CD4-positive, alpha-beta T cell treated with Interleukin-12 subunit alpha and Interleukin-12 subunit beta, for 1 hour (primary cell): ENCODE measurements at places on chromosomes 6 and 20.
A peak's percentile ranks its signal among the peaks of the same experiment; 100 is the strongest.

DNA sequence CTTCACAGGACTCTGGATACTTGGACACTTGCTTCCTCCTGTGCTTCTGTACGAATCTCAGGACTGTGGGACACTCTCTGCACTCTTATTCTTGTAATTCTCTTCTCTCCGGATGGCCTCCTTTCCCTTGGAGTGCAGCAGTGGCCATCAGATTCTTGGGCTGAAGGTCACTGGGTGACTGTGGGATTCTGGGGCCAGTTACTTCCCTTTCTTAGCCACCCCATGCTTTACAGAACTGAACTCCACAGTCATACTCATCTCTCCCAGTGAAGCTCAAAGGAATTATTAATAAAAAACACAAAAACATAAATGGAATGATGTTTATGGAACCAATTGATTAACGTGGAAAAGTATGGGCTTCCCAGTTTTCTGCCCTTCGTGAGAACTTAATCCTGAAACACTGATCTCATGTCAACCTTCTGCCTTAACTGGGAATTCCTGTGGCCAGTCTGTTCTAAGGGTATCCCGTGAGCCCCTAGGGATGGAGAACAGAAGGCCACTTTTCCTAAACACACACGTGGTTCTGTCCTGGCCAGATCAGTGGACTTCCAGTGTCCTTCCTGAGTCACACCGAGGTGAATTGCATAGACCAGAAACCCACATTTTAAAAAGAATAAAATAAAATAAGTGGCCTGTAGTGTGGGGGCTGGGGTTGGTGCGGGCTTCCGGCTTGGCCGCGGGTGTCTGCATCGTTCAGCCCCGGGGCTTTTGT, 23.6 kb upstream of the HLA-E start:
- no peak for DNase-seq

DNA sequence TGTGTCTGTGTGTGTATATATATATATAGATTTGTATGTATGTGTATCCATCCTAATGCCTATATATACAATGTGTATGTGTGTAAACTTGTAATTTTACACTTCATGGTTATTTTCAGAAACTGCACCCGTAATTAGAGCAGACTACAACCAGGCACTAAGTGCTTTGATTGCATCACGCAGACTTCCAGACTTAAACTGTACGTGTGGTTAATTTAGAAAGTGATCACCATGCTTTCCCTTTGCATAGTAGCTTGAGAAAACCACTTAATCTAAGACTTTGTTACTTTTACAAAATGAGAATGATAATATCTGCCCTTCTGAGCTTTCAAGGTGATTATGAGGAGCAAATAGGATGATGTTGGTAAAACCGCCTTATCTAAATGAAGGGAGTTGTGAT, 50.1 kb upstream of the E2F3 start:
- no peak for DNase-seq

DNA sequence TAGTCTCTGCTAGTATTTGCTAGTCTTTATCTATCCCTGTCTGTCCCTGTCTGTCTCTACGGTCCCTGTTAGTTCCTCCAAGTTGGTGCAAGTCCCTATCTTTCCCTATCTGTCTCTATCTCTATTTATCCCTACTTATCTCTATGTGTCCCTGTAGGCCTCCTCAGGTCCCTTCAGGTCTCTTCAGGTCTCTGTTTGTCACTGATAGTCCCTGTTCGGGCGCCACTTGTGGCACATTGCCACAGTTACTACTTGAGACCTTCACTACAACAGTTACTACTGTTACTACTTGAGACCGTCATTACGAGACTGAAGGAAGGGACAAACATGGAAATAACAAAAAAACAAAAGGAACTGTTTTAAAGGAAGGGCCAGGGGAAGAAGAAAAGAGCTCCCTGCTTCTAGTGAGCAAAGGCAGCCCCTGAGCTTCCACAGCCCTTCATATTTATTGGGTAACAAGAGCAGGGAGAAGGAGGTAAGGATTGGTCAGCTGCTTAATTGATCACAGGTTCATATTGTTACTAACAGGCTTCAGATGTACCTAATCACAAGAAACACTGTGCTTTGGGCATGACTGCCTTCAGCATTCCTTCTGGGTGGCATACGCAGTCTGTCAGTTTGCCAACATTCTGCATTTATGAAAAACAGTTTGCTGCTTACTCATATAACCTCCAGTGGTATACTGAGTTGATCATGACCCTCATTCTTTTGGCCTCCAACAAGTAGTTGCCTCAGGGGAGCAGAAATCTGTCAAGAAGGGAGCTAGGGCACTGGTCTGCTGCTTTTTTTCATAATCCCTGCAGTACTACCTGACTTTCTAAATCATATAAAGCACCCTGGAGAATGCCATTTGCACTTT, 8.4 kb downstream of the EPB41L2 start:
- DNase-seq = no peak

GRCh38 chr6:72418495-72418894, 203.4 kb upstream of the KCNQ5 start:
- DNase-seq = no peak

GRCh38 chr6:33956206-33956605, 152.4 kb upstream of the MLN start:
- DNase-seq = no peak

- DNase-seq = no peak
Observed at GRCh38 chr6:128504003-128504654, 16.3 kb downstream of the PTPRK start.

DNA sequence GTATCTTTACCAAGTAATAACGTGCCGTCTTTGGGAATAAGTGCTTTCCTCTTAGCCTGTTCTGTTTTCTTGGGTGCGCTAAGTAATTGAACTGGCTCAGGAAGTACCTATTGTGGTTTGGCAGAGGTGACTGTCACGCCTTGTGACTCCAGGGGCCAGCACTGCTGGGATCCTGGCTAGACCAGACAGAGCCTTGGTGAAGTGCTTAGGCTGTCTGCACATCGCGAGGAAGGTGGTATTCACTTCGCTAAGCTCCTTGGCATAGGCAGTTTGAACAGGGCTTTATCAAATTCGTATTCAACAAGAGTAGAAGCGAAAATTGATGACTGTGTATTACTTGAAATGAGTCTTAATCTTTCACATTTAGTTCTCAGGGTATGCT, 17.6 kb downstream of the PRDM1 start:
- peak; percentile 66 for DNase-seq
